ENCODE measurements at places on chromosomes 4 and X.

DNA sequence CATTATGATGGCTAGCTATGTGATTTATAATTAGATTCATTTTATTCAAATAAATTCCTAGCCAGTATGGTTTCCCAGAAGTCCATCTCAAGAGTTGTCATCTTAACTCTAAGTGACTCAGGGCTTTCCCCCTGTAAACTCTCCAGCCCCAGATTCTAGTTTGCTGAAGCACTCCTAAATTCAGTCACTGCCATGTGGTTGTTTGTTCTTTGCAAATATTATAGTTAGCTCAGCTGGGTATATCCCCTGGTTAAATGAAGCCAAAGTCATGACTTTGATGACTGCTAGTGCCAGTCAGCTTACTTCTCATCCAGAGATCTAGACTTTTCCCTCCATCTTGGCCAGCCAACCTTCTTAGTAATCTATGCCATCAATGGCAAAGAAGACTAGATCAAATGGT is 126.0 kb downstream of the GRIA3 start:
- DNase-seq = no peak

DNA sequence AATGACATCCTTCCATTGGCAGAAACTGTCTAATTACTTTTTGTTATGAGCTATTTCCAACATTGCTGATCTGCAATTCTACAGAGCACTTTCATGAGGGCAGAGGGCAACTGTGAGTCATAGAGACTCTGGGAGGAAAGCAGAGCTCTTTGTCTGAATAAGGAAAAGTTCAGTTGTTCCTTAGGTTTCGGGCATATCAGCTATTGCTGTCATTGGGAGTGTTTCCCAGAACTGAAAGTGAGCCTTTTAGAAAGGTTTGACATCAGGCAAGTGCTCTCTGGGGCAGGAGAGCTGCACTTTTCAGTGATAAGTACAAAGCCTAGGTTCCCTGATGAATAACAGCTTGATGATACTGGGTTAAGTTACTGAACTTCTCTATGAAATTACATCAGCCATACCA is 119.2 kb upstream of the EDNRA start:
- DNase-seq = no peak

- no peak for DNase-seq
These were observed 45.6 kb upstream of the ANK2 start for GRCh38 chr4:113003841-113004240.

DNA sequence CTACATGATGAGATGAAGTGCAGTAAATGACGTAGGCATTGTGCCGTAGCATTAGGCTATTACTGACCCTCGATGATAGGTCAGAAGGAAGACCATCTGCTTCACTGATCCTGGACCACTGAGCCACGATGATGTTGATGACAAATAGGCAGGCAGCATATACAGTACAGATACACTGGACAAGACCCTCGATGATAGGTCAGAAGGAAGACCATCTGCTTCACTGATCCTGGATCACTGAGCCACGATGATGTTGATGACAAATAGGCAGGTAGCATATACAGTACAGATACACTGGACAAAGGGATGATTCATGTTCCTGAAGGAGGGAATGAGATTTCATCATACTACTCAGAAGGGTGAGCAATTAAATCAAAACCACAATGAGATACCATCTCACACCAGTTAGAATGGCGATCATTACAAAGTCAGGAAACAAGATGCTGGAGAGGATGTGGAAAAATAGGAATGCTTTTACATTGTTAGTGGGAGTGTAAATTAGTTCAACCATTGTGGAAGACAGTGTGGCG is 50.9 kb downstream of the BEND4 start:
- DNase-seq = no peak

DNA sequence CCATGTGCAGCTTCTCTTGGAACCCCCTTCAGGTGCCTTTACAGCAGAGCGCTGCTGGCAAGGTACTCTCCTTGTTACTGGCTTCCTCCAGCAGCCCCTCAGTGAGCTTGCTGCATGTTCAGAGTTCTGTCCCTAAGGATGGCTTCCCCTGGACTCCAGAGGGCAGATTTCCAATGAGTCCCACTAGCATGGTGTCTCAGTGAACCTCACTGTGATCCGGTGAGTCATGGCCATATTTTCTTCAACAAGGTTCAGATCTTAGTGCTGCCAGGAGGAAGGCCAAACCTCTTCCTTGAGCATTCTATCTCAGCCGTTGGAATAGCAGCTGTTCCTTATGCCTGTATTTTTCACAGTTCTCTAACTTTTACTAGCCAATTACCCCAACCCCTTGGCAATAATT is 98.8 kb downstream of the CASK start:
- DNase-seq = no peak

GRCh38 chr4:77453911-77454310 is 151.7 kb upstream of the CXCL13 start:
- DNase-seq = no peak

DNA sequence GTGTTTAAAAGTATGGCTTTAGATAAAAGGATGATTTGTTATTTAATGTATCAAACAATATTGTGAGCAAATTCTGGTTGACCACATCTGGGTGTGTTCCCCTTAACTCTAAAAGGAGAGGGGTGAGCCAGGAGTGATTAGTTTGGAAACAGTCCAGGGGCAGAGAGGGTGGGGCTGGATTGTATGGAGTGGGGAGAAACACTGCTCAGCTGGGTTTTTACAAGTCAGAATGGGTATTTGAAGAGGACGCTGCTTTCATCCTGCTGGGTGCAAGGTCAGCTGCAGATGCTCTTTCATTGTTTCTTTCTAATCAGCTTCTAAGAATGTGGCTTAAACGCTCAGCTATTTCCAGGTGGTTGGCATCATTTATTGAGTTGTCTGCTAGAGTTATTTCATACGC is 82.8 kb upstream of the LIMCH1 start:
- DNase-seq = peak; percentile 72

DNA sequence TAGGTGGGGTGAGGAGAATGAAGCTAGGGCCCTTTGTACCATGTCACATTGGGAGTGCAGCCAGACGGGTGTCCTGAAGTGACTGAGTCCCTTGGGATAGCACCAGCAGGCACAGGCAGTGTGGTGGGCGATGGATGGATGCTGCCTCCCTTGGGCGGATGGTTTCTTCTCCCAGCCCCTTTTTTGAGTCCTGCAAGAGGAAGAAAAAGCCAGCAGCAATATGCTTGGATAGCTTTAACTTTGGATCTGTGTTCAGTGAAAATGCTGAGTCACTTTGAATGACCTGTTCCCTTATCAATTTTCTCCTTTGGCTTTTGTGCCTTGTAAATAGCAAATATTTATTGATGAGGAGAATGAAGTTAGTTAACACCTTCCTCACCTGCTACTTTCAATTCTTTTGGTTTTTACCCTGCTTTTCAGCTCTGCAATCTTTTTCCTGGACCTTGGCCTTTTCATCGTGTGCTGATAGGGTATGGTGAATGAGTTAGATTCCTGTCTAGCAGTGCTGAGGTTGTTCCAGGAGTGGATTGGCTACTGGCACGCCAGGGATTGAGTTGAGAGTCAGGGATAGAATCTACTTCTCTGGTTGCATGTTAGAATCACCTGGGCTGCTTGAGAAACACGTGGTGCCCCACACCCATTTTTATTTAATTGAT is 10.2 kb downstream of the DCUN1D4 start:
- DNase-seq = no peak

- no peak for DNase-seq
These were observed 65.2 kb downstream of the PHOX2B start for GRCh38 chr4:41683326-41683725.

- DNase-seq = peak; percentile 37
These were observed at the start of gene FAM114A1 for GRCh38 chr4:38867478-38868058. Gene FAM114A1, plus strand, starts transcription at chr4:38867806. Its CDS starts 10,273 bp downstream, at chr4:38878079.

- no peak for DNase-seq
These were observed 73.8 kb downstream of the CHIC2 start for GRCh38 chr4:53990641-53991040.

GRCh38 chr4:47786958-47787370 is 50.9 kb downstream of the CORIN start:
- no peak for DNase-seq

- DNase-seq = no peak
These were observed at the start of gene C4orf50 for GRCh38 chr4:6018331-6018730. Gene C4orf50, minus strand, starts transcription at chr4:6018431.

DNA sequence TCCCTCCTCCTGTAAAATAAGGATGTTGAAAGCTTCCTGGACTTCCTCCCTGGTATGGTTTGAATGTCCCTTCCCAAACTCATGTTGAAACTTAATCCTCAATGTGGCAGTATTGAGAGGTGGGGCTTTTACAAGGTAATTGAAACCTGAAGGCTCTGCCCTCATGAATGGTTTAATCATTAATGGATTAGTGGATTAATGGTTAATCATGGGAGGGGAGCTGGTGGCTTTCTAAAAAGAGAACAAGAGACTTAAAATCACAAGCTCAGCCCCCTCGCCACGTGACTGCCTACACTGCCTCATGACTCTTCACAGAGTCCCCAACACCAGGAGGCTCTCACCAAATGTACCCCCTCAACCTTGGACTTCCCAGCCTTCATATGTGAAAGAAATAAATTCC is 124.6 kb upstream of the ANXA3 start:
- no peak for DNase-seq

DNA sequence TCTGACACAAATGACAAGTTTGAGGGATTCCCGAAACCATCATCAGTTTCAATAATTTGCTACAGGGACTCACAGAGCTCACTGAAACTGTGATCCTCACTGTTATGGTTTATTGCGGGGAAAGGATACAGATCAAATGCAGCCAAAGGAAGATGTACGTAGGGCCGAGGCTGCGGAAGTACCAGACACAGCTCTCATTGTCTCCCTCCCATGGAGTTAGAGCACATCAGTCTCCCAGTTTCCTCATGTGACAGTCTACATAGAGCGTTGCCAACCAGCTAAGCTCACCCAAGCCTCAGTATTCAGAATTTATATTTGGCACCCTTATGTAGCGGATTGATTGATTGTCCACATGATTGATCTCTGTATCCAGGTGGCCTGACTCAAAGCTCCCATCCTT is 137.8 kb upstream of the TENM3 start:
- no peak for DNase-seq

DNA sequence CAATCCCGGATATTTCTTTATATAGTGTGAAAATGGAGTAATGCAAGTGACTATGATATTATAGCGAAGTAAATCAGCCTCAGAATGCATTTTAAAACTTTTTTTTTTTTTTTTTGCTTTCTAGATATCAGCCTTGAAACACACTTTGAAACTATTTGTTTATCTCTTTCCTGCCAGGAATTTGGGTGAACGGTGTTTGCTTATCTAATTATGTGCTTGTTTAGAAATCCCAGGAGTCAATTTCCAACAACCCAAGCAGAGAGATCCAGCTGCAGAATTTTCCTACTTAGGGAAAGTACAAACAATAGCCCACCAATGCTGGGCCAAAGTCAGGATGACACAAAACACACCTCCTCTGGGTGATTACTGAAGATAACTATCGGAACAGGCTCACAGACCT is 958.8 kb downstream of the PCDH18 start:
- no peak for DNase-seq

DNA sequence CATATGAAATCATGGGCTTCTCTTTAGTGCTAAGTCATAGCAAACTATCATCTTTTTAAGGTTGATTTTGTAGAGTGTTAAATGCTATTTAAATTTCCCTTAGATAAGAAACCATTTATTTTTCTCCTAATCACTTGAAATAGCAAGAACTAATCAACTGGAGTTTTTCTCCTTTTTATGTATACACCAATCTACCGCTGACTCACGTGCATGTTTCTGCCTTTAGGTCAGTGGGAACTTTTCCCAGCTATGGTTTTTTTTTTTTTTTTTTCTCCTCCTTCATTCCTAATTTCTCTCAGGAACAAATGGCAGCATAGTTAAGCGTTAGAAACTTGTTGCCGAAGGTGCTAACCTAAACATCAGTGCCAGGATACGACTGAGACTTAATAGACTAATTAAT is 176.4 kb downstream of the BMPR1B start:
- DNase-seq = no peak

DNA sequence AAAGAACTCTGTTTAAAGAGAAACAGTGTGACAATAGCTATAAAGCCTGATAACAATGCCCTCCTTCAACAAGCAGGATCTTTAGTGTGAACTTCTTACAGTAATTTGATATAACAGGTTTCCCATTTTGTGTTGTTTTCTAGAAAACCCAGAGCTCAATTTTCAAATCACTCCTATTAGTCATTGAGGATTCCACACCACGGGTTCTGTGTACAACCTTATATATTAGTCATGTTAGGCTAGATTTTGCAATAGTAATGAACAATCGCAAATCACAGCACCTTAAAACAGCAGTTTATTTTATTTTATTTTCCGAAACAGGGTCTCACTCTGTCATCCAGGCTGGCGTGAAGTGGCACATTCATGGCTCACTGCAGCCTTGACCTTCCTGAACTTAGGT is 1020.9 kb upstream of the INTU start:
- no peak for DNase-seq

- no peak for DNase-seq
These were observed 1.7 kb upstream of the ABRAXAS1 start for GRCh38 chr4:83486457-83487129.

DNA sequence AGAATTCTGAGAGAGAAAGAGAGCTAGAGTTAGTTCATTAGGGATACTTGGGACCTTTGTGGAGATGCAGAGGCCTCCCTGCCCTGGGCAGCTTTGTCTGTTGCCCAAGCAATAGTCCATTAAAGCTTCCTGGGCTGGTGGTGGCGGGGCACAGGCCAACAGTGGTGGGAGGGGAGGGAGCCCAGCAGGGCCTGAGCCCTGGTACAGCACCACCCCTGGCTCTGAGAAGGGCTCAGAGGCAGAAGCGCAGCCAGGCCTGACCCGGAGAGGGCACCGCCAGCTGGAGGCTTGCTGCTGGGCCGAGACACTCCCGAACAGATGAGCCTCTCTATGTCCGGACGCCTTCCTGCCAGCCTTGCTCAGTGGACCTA is 65.3 kb downstream of the EFNB1 start:
- DNase-seq = no peak

- DNase-seq = no peak
These were observed 70.9 kb downstream of the APBB2 start for GRCh38 chr4:41143311-41144039.

DNA sequence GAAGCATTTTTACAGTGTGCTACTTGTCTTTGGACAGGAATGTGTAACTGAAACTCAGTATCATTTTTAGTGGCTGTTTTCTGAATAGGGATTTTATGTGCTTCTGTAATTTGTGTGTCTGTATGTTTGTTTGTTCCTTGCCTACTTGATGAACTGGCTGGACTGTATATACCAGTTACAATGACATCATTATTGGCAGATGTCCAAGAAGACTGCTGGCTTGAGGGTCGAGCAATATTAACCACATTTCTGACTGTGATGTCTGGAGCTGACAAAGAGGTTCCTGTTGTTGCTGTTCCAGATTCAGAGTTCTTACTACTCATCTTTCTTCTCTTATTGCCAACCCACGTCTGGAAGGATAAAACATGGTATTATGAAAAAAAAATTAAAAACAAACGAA is 33.0 kb downstream of the HDX start:
- peak; percentile 16 for DNase-seq
